ENCODE measurements at places on chromosomes 3 and 15. TPM values are rescaled to one million over a fixed set of nuclear protein-coding genes. Genes with fewer than 3 reads are reported as not detected.

DNA sequence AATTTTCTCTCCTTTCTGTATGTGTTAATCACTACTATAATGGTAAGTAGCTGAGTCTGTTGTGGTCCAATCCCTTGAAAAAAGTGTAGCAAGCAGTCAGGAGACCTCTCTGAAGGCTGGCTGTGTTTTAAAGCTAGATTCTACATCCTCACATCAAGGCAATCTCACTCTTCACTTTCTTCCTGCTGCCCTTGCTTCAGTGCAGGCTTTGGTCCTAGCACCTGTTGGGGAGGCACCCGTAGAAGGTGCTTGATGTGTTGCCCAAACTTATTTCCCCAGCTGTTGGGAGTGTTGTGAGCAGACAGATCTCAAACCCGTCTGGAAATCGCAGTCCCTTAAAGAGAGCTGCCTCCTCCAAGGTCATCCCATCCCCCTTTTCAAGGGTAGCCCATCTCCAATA, 8.6 kb downstream of the FRMD4B start:
- no peak for DNase-seq

DNA sequence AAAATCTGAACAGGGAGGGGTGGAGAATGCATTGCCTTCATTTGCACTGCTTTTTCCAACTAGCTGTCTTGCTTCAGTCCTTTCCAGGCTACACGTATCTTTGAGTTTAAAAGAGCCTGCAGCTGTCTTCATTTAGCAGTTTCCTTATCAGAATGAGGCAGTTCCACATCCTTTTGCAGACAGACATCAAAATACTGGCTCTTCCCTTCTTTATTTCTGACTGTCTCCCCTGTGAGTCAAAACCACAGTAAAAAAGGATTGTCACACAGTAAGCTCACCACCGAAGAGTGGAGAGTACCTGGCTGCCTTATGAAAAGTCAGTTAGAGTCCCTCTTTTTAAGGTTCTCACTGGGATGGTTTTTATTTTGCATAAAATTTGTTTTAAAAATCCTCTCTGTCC, 205.5 kb upstream of the CD96 start:
- DNase-seq = no peak

- DNase-seq = no peak
These were observed 105.9 kb upstream of the HERC1 start for GRCh38 chr15:63939531-63940130.

DNA sequence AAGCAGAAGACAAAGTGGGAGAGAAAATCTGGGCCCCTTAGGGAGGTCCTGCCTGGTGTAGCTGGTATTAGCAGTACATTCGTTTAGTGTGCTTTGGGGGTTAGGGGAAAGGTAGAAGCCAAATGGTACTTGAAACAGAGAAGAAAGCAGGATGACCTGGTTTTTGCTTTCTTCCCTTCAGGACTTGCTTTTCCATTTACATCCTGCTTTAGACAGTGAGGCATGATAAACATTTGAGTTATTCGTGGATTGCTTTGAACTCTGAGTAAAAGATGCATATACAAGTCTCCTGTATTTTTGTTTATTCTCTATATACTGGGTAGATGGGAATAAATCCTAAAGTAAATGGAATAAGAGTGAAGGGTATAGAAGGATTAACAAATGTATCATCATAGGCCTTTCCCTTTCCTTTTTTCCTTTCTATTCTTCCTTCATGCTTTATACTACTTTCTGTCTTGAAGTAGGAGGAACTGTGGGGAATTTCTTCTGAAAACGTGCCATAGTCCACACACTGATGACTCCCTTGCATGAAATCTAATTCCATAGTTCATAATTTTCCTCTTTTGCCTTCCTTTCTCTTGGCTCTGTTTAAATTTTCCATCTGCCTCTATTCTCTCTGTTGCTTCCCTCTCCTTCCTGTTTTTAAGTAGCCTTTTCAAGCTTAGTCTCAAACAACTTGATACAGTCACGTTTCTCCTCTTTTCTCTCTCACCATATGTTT, 139.5 kb upstream of the RBMS3 start:
- no peak for DNase-seq

DNA sequence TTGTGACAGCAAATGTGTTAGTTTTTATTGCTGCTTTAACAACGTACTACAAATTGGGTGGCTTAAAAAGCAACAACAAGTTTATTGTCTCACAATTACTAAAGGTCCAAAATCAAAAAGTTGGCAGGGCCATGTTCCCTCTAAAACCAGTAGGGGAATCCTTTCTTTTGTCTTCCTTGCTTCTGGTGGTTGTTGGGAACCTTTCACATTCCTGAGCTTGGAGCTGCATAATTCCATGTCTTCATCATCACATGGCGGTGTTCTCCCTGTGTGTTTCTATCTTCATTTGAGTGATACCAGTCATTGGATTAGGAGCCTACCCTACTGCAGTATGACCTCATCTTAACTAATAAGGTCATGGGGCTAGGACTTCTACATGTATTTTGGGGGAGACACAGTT, 7.4 kb downstream of the SPRED1 start:
- DNase-seq = no peak

GRCh38 chr3:148075771-148076716, 621.7 kb upstream of the AGTR1 start:
- no peak for DNase-seq

- DNase-seq = no peak
These were observed 44.1 kb downstream of the TNIK start for GRCh38 chr3:171416061-171416460.

GRCh38 chr3:55888282-55888885, 401.3 kb upstream of the WNT5A start:
- DNase-seq = no peak

GRCh38 chr3:12255393-12255792, 33.5 kb upstream of the PPARG start:
- no peak for DNase-seq

DNA sequence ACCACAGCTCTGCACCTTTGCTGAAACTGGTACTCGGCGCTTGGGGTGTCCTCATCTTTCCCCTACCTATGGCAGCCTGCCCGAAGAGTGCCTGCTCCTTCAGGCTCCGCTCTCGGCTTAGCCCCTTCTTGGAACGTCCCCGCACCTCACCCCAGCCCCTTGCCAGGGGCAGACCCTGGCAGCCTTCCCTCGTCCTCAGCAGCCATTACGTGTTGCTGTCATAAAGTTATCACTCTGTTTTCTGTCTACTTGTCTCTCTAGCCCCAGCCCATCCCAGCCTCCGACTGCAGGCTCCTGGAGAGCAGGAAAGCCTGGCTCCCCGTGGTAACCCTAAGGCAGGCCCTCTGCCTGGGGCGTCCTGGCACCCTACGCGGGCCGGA, 5.1 kb upstream of the BAHD1 start:
- DNase-seq = no peak

DNA sequence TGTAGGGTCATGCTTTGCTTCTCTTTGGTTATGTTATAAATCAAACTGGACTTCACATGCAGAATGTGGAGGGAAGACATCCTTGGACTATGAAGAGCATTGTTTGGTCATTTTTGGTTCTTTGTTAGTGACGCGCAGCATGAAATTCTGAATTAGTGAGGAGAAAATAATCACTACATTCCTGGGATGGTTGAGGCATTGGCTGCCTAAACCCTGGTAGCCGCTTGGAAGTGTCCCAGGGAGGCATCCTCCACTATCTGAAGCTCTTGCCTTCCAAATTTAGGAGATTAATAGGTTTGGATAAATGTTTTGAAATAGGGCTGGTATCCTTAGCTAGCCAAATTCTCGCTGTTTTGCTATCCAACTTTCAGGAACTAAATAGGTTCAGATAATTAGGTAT, 96.2 kb downstream of the CLSTN2 start:
- DNase-seq = no peak

DNA sequence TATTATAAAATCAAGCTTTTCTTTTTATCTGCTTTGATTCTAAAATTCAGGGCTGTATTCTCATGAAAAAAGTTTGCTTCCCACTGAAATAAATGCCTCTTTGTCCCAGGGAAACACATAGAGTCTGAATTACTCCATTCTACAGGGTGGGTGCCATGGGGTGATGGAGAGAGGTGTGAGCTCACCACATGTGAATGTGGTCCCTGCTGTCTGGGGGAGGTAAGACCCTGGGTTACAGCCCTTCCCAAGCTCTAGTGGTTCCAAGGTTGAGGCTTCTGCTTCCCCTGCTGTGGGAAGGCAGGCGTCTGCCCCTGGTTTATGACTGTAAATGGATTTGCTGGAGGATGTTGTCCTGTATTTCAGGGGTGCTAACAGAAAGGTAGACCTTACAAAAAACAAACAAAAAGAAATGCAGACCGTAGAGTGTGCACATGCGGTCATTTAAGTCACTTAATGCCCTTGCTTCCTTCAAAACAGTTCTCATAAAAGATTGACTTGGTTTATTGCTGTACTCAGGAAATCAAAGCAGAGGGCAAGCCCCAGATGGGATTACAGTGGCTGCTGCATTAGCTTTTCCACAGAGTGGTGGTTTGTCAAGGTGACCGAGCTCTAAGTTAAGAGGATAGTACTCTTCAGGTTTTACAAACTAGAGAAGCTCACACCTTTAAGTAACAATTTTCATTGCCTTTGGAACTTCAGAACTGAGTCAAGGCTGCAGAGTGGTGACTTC, 49.2 kb downstream of the CTDSPL start:
- DNase-seq = no peak

- no peak for DNase-seq
These were observed 281.0 kb upstream of the TBL1XR1 start for GRCh38 chr3:177478170-177478867.

DNA sequence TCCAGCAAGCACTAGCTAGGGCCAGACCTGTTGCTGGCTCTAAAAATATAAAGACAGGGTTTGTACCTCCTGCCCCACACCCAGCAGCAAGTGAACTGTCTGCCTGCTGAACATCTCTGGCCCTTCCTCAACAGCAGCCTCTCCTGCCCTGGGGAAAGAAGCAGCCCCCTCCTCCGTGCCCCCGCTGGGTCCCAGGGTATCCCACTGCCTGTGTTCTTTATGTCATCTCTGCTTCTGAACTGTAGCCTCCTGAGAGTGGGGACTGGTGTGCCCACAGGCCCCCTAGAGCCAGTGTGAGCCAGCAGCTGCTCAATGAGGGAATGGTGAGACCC, 54.5 kb downstream of the ACAD9 start:
- no peak for DNase-seq

Gene RBPMS2
- 37.5 TPM for total RNA-seq

Gene PP2D1
- not detected for total RNA-seq

Gene SERPINI2
- total RNA-seq = 1.8 TPM

Gene BRK1
- total RNA-seq = 123 TPM

Gene KCNAB1
- total RNA-seq = 1.8 TPM

Gene SH2D7
- total RNA-seq = not detected

Gene CALML4
- 11.9 TPM for total RNA-seq
